ENCODE measurements at places on chromosomes 2 and 18. TPM values are rescaled to one million over a fixed set of nuclear protein-coding genes. Genes with fewer than 3 reads are reported as not detected.

AQP12A gene
- total RNA-seq = not detected

NEU2 gene
- total RNA-seq = not detected

GALR1 gene
- total RNA-seq = not detected

RAB12 gene
- total RNA-seq = 28.8 TPM

SRD5A2 gene
- total RNA-seq = not detected

PSMA8 gene
- total RNA-seq = not detected

GPBAR1 gene
- total RNA-seq = 0.53 TPM

Measured in myometrial cell (primary cell).